ENCODE measurements at places on chromosomes 6 and 20.

- no peak for DNase-seq
Observed at GRCh38 chr6:2770171-2770570, 5.0 kb downstream of the WRNIP1 start.

GRCh38 chr6:139760128-139760527, 385.7 kb upstream of the CITED2 start:
- no peak for DNase-seq

GRCh38 chr20:17727351-17727750, 27.6 kb downstream of the BANF2 start:
- DNase-seq = no peak

DNA sequence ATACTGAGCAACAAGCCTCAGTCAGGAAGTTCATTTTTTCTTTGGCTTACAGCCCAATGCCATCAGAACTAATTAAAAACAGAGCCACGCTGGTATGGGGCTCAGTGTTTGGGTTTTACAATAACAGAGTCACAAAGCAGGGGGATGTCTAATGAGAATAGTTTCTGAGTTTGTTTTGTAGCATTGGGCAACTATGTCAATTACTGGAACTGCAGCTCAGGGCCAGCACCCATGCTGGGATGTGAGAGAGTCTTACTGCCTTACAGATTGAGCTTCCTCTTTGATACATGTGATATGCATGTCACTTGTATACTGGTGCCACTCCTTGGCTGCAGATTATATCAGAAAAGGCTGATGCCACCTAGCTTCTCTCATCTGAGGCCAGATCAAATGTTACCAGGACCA, 117.6 kb downstream of the TFAP2B start:
- DNase-seq = no peak

DNA sequence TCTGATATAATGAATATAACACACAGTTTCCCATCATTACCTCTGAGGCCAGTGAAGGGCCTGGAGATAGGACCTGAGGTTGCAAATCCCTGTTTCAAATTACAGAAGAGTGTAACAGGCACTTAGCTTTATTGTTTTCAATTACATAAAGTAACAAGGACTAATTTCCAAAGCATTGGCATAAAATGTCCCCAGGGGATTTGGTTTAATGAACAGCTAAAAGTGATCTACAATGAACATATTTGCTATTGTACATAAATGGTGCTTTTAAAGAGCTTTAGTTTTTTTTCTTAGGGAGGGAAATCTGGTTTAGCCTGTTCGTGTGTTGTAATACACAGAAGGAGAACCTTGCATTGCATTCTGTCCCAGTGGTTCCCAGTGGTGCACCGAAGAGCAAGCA, 54.4 kb downstream of the HMGN3 start:
- DNase-seq = no peak

GRCh38 chr6:152816055-152816454, 65.5 kb downstream of the VIP start:
- no peak for DNase-seq

GRCh38 chr20:22801528-22801927, 217.2 kb upstream of the FOXA2 start:
- no peak for DNase-seq

- peak; percentile 23 for DNase-seq
Observed at GRCh38 chr6:3324262-3324942, 65.7 kb downstream of the PSMG4 start.

- no peak for DNase-seq
Observed at GRCh38 chr6:157029980-157030690, 253.0 kb downstream of the ARID1B start.

DNA sequence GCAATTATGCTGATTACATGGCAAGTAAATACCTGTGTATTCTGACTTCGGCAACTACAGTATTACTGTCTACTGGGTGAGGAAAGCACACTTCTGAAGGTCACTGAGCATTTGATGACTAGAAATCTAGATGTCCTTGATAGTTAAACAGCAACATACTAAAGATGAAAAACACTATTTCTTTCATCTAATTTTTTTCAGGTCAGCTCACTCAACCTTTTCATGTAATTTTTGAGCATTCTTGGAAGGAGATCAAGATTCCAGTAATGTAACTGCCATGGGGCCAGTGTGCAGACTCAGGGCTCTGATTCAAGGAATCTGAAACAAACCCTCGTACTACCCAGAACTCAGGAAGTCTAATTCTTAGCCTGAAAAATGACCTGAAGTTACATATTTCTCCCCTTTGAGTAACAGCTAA, 222.6 kb upstream of the TAB2 start:
- no peak for DNase-seq

GRCh38 chr20:2093159-2093781, 8.4 kb upstream of the STK35 start:
- DNase-seq = no peak

DNA sequence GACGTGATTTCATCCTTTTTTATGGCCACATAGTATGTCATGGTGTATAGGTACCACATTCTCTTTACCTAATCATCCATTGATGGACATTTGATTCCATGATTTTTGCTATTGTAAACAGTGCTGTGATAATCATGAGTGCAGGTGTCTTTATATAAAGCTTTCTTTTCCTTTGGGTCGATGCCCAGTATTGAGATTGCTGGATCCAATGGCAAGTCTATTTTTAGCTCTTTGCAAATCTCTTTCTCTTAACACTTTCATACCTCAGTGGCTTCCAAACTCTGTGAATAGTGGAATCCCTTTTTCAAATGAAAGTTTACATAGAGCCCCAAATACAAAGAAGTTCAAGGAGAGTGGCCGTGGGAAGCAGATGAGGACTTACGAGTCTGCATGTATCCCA, 105.8 kb upstream of the SPTLC3 start:
- DNase-seq = no peak

DNA sequence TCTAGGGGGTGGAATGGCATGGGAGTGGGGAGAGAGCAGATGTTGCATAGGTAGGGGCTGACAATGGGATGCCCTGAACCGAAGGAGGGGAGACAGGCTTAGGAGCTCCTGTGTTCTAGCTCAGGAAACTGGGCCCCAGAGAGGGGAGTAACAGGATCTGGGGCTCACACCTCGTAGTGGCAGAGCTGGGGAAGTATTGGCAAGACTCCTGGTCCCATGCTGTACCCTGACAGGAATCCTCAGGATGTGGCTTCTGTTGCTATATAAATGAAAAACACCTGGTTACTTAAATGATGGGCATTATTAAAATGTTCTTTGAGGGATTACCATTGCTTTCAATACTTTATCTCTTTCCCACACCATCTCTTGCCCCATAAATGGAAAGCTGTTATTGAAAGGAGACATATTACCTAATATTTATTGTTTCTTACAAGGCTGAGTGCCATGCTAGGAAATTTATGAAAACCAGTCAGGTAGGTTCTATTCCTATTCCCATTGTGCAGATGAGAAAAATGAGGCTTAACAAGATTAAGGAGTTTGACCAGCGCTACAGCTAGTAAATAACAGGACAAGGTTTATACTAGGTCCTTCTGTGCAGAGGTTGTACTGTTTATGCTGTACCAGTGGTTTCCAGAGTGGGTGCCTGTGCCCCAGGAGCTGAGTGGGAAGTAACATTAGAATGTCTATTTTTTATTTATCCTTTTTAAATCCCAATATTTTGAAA, 35.3 kb upstream of the TCP11 start:
- DNase-seq = no peak

GRCh38 chr6:150517175-150517574, 82.5 kb upstream of the PLEKHG1 start:
- no peak for DNase-seq

- DNase-seq = no peak
Observed at GRCh38 chr6:26296556-26296856, 68.5 kb upstream of the BTN3A2 start.

DNA sequence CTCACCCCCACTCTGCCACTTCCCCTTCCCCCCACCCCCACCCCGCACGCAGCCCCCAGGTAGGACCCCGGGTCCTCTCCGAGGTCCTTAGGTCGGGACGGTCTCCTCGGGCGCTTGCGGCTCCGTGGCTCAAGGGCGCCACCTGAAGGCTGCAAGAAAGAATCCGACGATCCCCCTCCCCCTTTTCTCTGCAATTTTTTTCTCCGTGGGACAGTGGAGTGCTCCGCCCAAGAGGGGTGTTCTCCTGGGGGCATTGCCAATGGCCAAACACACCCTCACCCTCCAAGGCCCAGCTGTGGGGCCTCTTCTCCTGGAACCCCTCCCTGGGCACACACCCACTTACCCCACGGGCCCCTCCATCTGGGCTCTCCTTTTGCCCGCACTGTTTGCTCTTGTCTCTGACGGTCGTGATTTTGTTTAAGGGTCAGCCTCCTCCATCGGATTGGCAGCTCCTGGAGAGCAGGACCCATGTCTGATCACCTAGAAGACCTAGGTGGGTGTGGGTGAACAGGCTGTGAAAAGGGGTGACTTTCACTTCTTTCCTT, 1.1 kb upstream of the TMEM74B start:
- DNase-seq = no peak

- DNase-seq = no peak
Observed at GRCh38 chr6:111871207-111871606, 2.0 kb downstream of the FYN start.

- no peak for DNase-seq
Observed at GRCh38 chr6:167700199-167700598, 126.5 kb upstream of the AFDN start.

DNA sequence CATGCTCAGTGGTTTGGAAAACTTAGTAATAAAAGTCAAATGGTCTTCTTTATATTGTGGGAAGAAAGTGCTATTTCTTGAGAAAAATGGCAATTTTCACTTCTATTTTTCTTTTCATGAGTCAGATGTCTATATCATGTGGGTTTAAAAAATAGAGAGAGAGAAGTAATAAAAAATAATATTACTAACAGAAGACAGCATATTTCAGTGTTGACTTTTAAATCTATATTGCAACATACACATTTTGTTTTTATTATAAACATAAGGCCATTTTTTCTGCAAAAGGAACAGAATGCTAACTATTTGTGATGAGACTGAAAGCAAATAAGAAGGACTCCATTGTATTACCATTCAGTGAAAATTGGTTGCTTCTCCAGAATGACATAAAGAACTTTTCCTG, 135.1 kb upstream of the CNR1 start:
- no peak for DNase-seq

GRCh38 chr6:162249907-162250642, 477.5 kb downstream of the PRKN start:
- no peak for DNase-seq

- no peak for DNase-seq
Observed at GRCh38 chr20:58448958-58449357, 59.9 kb downstream of the VAPB start.

DNA sequence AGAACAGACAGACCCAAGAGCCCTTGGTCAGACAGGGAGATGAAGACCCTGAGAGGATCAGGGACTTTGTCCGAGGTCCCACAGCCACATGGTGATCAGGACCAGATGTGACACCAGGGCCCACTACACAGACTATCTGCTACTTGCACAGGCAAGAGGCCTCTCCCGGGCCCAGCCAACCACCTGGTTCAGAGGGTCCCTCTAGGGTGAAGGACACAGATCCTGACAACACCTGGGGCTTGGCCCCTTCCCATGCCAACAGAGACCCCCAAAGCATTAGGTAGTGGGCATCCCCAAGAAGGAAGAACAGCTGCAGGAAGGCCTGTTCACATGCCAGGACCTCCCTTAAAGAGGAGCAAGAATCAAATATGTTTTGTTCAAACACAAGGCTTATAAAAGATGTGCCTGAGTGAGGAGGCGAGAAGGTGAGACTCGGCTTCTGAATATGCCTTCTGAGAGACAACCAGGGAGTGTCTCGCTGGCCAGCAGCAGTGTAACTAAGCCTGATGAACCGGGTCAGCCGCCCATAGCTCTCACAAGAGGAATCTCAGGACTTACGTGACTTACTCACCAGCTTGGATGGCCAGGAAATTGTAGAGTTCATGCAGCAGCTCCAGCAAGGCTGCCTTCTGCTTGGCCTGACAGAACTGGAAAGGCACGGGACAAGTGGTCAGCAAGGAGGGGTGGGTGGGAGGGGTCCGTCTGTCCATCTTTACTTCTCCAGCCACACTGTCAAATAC, 5.0 kb downstream of the LEMD2 start:
- no peak for DNase-seq

GRCh38 chr6:150245148-150245935, 102.5 kb downstream of the PPP1R14C start:
- DNase-seq = no peak

- DNase-seq = no peak
Observed at GRCh38 chr6:34630040-34630439, 66.5 kb downstream of the ILRUN start.
